ENCODE measurements at places on chromosomes 1 and 21.

GRCh38 chr1:153790313-153790965 is 15.2 kb downstream of the SLC27A3 start:
- DNase-seq: no peak

GRCh38 chr1:62962901-62963776 is 179.2 kb downstream of the ATG4C start:
- DNase-seq: no peak

- DNase-seq: no peak
Observed at GRCh38 chr1:164443166-164443565, 115.8 kb upstream of the PBX1 start.

DNA sequence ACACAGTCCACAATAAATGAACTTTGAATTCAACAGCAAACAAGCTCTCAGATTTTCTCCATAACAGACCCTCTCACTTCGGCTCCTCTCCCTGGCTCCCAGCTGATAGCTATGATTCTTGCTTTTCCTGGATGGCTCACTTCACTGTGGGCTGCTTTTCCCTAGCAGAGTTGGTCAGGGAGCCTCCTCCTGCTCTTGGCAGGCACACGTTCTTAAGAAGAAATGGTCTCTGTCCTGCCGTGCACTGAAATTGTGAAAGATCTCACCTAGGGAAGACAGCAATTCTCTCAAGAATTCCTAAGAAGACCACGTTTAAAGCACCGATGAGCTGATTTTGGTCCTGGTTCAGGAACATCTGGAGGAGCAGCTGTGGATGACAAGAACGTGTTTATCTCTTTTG is 148.5 kb upstream of the KCNK2 start:
- no peak for DNase-seq

GRCh38 chr1:172746091-172746949 is 87.4 kb downstream of the FASLG start:
- DNase-seq: no peak

- no peak for DNase-seq
Observed at GRCh38 chr1:198449261-198449660, 91.2 kb downstream of the ATP6V1G3 start.

DNA sequence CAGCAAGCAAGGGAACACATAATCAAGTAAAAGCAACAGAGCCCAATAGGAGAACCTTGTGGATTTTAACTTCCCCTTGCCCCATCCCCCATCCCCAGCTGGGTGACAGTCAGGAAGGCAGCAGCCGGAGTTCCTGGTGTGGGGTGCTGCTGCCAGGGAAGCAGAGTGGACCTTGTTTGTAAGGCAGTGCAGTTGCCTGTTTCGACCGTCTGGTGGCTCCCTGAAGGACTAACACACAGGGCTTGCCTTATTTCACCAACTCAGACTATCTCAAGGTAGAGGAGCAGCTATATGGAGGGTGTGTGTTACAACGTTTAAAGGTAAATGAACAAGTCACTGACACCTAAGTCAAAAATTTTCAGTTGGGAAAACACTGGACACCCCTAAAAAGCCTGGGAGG is 6.6 kb downstream of the KRTAP10-8 start:
- DNase-seq: no peak

- DNase-seq: no peak
Observed at GRCh38 chr1:30898031-30898815, 10.3 kb downstream of the SDC3 start.

- no peak for DNase-seq
Observed at GRCh38 chr1:19229229-19229628, 19.2 kb upstream of the UBR4 start.

DNA sequence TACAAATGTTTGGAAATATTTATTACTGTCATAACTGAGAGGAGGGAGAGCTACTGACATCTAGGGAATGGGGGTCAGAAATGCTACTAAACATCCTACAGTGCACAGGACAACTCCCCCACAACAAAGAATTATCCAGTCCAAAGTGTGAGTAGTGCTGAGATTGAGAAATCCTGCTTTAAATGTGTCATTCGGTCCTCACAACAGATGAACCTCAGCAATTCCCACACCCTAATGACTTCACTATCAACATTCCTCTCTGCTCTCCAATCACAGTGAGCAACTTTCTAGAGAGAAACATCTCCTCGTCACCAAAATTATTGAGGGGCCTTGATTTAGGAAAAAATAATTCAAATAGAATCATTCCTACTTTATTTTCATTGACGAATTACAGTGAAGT is 18.0 kb downstream of the OMA1 start:
- DNase-seq: no peak

GRCh38 chr1:66791621-66792610 is 9.2 kb downstream of the INSL5 start:
- no peak for DNase-seq
